Activated effector memory CD4-positive, alpha-beta T cell treated with Interleukin-2 at 50 U/mL for 16 hours (primary cell): ENCODE measurements at places on chromosomes 5 and 9.

- no peak for DNase-seq
These were observed 168.5 kb downstream of the DOCK2 start for GRCh38 chr5:169805527-169805934.

GRCh38 chr9:7376833-7377232 is 422.7 kb downstream of the DMAC1 start:
- no peak for DNase-seq

- DNase-seq = no peak
These were observed 38.3 kb upstream of the ZFYVE16 start for GRCh38 chr5:80369521-80369920.

- no peak for DNase-seq
These were observed 157.3 kb downstream of the PPP2R2B start for GRCh38 chr5:146721073-146721815.
